HT-29 (cell line): ENCODE measurements at places on chromosomes 12 and 14. TPM values are rescaled to one million over a fixed set of nuclear protein-coding genes. Genes with fewer than 3 reads are reported as not detected.
A peak's percentile ranks its signal among the peaks of the same experiment; 100 is the strongest.

Gene CHST11
- total RNA-seq, result 1.6 and 3.8 TPM in 2 replicates

- no peak for DNase-seq
These were observed 32.1 kb downstream of the CMKLR1 start for GRCh38 chr12:108307006-108307405.

GRCh38 chr12:91555436-91556415 is 373.1 kb upstream of the DCN start:
- no peak for DNase-seq

DNA sequence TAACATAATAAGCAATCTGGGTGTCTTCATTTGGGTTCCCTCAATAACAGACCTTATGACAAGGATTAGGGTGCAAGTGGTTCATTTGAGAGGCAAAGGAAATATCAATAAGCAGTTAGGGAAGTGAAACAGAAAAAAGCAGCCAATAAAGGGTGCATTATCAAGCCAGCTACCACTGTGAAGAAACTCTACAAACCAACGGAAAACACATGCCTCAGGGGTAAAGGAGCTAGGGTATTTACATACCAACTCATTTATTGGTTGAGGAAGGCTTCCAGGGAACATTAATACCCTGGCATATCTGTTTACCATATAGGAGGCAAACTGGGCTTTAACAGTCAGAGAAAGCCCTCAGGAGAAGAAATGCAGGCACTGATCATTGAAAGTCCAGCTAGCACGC is 22.7 kb upstream of the IFNG-AS1 start:
- DNase-seq, result no peak

DNA sequence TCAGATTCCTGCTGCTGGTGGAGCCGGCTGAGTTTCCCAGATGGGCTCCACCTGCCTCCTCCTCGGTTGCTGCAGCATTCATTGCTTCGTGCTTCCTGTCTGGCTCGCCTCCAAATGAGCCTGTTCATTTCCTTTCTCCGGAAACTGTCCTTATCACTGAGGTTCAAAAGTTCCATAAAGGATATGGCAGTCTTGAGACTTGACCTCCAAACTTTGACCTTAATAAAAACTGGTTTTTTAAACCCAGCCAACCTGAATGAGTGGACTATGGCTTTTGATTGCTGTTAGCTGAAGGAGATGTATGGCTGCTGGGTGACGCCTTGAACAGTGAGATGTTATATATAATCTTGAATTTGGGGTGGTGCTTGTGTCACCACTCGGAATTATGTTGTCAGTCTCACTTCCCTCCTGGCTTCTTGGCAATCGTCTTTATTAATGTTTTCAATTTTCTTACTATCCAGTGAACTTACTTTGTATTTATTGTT is 62.7 kb downstream of the RASSF3 start:
- peak; percentile 97 for DNase-seq
